Activated naive CD4-positive, alpha-beta T cell treated with anti-CD3 and anti-CD28 coated beads, Interleukin-2, amount 50 U/mL, for 72 hours (primary cell): ENCODE measurements at places on chromosomes 3 and 15.

- DNase-seq, result no peak
Measured at GRCh38 chr15:50633653-50634052, 52.9 kb downstream of the TRPM7 start.

- no peak for DNase-seq
Measured at GRCh38 chr3:13440204-13440817, 20.2 kb upstream of the NUP210 start.

DNA sequence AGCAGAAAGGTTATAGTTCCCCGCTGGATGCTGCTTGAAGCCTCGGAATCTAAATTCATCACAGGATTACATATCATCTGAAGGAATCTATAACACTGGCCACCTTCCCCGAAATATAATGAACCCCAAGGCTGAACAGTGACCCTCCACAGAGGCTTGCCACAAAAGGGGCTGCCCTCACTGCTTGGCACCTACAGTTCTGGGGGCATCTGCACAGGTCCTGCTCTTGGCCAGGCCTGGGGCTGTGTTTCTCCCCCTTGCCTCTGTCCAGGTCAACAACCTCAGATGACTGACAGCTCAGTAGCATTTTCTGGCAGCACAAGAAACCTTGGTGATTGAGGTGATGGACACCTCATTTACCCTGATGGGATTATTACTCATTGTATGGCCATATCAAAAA is 1.5 kb upstream of the ADAMTS17 start:
- DNase-seq, result no peak

- DNase-seq, result no peak
Measured at GRCh38 chr15:78691167-78691850, 50.3 kb upstream of the CHRNB4 start.

DNA sequence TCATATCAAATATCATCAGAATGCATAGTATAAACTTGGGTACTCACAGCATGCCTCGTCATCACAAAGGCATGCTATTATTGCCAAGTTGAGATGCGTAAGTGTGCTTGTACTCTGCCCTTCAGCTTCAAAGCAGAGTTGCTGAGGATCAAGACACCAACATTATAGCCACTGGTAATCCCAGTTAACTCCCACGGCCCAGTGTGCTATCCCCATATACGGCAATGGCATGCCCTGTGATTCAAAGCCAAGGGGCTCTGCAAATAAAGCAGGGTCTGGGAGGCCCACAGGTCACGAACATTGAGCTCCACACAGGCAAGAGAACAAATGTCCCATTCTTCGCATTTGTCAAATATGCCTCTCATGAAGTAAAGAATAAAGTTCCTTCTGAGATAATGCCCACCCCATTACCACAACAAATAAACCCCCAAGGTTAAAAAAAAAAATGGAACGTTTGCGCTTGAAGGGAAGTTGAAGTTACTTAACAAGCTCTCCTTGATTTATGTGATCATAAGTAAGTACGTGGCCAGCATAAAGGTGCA is 298.1 kb upstream of the NECTIN3 start:
- DNase-seq, result no peak

- DNase-seq, result no peak
Measured at GRCh38 chr3:9280451-9281219, 31.2 kb upstream of the SRGAP3 start.

GRCh38 chr3:13186435-13186815 is 113.2 kb upstream of the IQSEC1 start:
- DNase-seq, result no peak

DNA sequence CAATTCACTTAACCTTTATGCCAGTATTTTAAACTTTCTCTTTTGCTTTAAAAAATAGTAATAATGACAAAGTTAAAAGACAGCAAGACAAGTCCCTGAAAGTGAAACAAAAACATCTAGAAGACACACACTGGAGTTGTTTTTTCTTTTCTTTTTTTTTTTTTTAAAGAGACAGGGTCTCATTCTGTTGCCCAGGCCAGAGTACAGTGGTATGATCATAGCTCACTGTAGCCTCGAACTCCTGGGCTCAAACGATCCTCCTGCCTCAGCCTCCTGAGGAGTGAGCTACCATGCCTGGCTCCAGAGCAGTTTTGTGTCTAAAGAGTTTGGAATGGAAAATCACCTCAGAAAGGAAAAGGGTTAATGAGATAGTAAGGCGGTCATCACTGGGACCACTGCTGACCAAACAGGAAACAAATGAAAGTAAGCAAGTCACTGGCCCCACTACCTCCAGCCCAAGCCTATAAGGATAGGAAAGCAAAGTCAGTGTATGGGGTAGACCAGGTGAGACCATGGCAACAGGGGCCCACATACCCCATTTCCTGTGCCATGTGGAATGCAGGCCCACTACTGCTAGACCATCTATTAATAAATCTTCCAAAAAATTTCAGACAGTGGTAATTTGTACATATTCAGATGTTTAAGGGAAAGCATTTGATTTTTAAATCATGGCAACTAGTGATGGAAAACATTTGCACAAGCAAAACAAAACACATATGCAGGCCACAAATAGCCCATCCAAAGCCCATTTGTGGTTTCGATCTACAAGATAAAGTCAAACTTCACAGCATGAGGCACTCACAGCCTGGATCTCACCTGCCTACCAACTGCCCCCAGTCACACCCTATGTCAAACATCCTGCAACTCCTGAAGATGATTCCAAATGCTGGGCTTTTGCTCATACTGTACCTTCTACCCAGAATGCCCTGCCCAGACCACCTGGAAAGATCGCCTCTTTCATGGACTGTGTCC is 62.6 kb downstream of the OSBPL10 start:
- no peak for DNase-seq

DNA sequence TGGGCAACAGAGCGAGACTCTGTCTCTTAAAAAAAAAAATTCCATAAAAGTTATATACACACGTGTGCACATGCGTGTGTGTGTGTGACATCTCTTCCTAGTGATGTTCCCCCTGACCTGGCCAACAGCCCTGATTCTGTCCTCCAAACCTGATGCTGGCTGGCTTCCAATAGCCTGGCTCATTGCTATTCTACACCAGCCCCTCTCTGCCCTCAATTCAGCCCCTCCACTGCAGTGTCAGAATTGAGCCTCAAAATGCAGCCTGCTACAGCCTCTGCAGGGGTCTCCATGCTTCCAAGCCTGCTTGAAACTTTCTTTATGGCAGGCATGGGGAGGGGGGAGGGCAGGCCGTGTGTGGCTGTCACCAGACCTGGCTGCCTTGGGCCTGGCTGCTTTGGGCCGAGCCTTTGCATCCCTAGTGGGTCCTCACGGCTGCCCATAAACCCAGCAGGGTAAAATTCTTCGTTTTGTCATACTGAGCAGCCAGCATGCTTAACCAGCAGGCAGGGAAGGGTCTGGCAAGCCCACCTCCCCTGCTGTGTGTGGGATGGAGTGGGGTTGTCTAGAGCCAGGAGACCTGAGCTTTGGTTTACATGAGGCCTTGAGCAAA is 22.7 kb upstream of the DOCK3 start:
- no peak for DNase-seq

- DNase-seq, result peak; percentile 59
Measured at GRCh38 chr3:39378088-39378487, 5.1 kb upstream of the SLC25A38 start.
